NCI-H1417 (cell line): ENCODE measurements at places on chromosomes 3 and 15.

- peak; percentile 45 for DNase-seq
Measured at GRCh38 chr3:149395107-149396089, 17.9 kb upstream of the TM4SF1 start.

GRCh38 chr15:25773248-25773647 lies 89.9 kb downstream of the ATP10A start:
- DNase-seq: no peak

DNA sequence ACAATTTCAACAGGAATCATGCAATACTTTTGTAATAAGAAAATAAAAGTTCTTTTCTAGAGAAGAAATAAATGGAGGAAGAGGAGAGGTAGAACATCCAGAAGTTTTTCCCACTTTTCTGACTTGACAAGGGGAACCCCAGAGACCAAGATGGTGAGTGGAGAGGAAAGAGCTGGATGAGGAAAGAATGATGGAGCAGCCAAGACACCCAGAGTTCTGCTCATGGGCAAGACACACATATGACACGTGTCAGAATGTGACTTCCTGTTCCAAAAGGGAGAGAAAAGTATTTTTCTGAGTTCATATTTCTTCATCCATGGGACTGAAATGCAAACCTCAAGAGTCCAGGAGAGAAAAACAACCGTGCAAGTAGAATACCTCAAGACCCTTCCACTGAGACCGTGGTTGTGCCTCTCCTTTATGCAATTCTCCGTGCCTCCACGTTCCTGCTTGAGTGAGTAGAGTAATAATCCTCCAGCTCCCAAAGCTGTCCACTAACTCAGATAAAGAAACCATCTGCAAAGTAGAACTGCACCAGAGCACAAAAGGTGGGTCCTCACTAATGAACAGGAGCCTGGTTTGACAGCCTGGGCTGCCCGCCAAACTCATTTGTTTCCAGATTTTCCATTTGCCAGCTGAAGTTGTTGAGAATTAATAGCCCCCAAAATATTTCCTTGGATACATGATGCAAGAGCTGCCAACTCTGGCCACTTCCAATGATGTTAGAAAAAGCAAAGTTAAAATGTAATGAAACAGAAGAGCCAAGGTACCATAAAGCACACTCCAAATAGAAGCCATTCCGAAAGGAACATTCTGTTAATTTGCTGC lies 272.6 kb upstream of the IGF1R start:
- DNase-seq: no peak

DNA sequence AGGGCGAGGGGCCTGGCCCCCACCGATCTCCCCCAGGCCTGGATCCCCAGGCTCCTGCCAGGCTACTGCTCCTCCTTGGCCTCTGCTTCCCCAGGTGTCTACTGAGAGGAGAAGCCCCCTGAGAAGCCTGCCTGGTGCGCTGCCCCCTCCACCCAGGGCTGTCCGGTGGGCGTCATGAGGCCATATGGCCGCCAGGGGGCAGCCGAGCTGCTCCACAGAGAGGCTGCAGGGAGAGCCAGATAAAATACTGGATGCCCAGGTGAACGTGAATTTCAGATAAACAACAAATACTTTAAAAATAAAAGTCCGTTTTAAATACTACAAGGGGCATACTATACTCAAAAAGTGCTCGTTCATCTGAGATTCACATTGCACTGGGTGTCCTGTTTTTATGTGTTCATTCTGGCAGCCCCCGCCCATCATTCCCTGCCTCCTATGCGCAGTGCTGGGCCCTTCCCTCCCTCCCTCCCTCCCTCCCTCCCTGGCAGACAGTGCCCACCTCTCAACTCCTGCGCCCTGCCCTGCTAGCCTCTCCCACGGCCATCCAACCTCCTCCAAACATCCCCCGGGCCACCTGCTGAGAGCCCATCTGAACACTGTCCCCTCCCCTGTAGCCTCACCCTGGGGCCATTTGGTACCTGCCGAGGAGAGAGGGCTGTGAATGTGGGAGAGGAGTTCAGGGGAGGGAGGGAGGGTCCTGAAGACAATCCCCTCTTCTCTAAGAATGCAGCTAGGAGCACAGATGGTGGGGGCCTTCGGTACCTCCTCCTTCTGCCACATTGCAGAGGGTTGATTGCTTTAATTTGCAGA lies 29.6 kb downstream of the PSTPIP1 start:
- DNase-seq: peak; percentile 39

GRCh38 chr3:159724627-159725026 lies 264.0 kb upstream of the IL12A start:
- DNase-seq: no peak

GRCh38 chr3:81470524-81471278 lies 290.7 kb downstream of the GBE1 start:
- peak; percentile 38 for DNase-seq

DNA sequence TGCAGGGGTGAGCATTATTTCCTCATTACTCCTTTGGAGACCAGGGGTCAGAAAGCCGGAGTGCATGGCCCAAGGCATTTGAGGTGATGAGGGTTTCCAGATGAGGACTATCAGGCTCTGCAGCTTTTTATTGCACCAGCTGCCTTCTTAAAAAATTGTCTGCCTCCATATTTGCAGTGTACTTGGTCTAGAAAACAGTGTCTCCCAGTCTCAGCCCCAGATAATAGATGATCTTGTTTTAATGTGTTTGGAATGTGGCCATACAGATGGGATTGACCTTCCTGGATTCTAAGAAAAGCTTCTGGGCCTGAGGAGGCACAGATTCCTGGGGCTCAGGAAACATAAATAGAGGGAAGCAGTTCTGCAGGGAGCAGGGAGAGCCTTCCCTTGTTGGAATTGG lies 123.3 kb downstream of the GABRG3 start:
- no peak for DNase-seq

DNA sequence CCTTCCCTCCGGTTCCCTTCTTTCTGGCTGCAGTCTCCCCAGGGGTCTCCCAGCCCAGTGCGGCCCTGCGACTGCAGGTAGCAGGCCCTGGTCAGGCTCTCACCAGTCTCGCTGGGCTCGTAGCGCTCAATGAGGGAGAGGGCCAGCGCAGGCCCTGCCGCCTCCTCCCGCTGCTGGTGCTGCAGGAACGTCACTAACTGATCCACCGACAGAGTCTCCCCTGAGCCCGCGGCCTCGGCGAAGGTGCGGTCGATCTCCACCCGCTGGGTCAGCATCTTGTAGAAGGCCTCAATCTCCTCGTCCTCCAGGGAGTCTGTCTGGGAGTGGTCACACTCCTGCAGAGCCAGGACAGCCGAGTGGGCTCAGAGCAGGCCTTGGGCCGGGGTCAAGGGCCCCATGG lies 18.3 kb downstream of the PLCD1 start:
- DNase-seq: no peak

- peak; percentile 27 for DNase-seq
Measured at GRCh38 chr3:188262913-188263683, 109.1 kb downstream of the LPP start.

DNA sequence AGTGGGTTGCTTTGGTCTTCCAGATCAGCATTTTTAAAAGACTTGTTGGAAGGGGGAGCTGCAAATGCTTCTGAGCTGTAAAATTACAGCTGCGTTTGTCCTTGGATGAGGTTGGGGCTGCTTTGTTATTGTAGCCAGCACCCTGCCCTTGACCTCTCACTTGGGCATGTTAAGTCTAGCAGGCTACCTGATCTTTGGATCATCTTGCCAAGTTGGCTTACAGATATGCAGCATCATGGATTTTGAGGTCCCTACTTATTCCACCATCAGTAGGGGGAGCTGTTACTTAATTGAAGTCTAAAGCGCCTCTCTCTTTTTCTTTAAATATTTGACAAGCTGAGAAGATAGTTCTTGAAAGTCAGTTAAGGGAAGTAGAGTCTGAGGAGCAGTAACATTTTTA lies 793.0 kb downstream of the MCTP2 start:
- DNase-seq: no peak

DNA sequence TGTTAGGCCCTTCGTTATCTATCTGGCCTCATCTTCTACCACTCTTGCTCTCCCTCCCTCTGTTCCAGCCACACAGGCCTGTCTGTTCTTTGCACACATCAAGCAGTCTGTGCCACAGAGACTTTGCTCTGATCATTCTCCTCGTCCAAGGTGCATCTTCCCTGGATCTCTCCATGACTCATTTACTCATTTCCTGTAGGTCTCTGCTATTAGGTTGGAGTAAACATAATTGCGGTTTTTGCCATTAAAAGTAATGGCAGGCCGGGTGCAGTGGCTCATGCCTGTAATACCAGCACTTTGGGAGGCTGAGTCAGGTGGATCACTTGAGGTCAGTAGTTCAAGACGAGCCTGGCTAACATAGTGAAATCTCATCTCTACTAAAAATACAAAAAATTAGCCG lies 9.5 kb upstream of the C3orf49 start:
- DNase-seq: no peak

- no peak for DNase-seq
Measured at GRCh38 chr3:152836269-152836668, 1.3 kb downstream of the P2RY1 start.

DNA sequence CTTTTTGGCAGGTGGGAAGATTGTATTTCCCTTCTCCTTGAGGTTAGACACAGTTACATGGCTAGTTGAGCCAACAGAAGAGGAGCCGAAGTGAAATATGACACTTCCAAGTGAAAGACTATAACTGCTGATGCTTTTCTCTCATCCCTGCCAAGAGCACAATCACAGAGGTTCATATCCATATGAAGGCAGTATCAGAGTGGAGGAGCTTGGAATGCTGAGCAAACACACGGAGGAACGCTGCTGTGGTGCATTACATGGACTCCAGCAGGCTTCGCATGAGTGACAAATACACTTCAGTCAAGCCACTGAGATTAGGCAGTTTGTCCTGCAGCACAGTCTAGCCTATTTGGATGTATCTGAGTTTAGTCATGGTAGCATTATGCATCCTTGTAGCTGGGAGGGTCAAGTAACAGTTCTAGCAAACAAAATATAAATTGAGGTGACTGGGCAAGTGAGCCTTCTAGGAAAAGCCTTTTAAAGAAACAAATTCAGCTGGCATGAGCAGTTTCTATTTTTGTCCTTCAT lies 5.4 kb downstream of the IQCF6 start:
- no peak for DNase-seq

DNA sequence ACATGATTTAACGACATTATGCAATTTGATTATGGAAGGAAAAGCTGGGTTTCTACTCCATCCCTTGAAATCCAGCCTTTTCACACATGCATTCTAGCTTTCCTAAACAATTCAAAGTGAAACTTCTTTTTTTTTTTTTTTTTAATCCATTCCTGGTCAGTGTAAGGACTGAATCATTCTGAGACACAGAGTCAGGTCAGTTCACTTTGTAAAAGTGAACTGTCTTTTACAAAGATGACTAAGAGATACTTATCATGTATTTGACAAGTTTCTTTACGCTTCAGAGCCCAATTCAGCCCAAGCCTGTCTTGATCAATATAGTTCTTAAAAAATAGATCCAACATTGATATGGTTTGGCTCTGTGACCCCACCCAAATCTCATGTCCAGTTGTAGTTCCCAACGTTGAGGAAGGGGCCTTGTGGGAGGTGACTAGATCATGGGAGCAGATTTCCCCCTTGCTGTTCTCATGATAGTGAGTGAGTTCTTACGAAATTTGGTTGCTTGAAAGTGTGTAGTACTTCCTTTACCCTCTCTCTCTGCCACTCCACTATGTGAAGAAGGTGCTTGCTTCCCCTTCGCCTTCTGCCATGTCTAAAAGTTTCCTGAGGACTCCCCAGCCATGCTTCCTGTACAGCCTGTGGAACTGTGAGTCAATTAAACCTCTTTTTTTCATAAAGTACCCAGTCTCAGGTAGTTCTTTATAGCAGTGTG lies 345.6 kb upstream of the THBS1 start:
- DNase-seq: no peak

GRCh38 chr3:174002543-174002942 lies 605.0 kb downstream of the NLGN1 start:
- peak; percentile 3 for DNase-seq

DNA sequence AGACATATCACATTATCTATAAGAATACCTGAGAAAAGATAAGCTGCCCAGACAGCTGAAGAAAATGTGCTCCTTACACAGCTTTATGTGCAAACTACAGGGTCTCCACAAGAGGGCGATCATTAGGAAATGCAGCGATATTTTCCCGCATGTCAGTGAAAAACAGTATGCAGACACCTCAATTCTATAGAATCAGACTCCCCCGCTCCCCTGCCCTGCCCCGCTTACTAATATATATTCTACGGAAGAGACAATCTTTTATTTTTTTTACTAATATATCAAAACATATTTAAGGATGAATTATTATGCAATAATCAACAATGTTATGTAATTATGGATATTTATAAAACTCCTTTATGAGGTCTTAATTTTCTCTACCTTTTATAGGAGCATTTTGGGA lies 681.3 kb downstream of the ROBO1 start:
- DNase-seq: peak; percentile 55

DNA sequence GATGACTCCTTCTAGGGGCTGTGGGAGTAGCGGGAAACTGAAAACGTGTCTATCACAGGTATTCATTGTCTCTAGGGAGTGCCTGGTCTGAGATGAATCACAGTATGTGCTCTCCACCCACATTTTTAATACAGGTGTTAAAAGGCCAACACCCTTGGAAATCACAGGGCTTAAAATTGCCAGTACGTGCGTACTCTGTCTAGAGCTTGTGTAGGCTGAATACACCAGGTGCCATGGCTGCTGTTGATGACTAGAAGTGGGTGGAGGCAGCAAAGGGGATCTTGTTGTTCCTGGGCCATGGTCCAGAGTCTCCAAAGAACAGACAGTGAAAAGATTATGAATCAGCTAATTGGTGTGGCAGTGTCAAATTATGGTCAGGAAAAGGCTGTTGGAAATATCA lies 35.1 kb upstream of the P3H2 start:
- no peak for DNase-seq

- no peak for DNase-seq
Measured at GRCh38 chr3:182063742-182064141, 352.0 kb downstream of the SOX2 start.

DNA sequence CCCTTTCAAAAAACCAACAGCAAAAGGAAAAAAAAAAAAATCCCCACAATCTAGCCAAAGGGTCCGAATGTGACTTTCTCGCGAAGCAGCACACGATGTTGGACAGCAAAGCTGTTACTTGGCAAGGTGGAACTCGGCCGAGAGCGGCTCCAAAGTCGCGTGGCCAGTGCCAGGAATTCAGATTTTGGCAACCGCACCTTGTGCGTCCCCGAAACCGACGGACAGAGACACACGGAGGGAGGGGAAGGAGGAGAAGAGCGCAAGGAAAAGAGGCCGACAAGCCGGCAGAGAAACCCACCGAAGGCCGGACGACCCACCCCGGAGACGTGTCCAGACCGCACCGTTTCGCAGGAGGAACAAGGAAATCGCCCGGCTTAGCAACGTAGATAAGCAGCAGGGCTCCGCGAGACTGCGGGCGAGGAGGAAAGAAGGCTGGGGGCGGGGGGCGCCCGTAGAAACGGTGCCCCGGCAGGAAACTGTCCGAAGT lies 517.3 kb downstream of the MECOM start:
- DNase-seq: peak; percentile 88

DNA sequence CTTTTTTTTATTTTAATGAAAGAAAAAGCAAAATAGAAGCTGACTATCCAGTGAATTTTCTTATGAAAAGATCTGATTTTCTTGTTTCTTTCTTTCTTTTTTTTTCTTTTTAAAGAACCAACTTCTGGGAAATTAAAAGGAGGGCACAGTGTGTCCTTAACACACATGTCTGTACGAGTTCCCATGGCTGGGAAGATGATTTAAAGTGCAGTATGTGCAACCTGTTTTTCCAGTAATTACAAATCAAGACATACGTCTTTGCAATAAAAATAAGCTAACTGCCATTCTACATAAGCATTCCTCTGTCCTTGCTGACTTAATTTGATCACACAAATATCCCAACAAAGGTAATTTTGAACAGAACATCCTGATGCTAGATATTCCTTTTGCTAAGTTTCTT lies 416.1 kb downstream of the ROBO1 start:
- DNase-seq: no peak

GRCh38 chr3:85626662-85627061 lies 667.9 kb downstream of the CADM2 start:
- DNase-seq: no peak
